ENCODE measurements at places on chromosomes 3 and 15. TPM values are rescaled to one million over a fixed set of nuclear protein-coding genes. Genes with fewer than 3 reads are reported as not detected.

Gene SH2D7
- not detected for total RNA-seq

Gene GCSAM
- total RNA-seq, result not detected

Gene LIPH
- 5.2 TPM for total RNA-seq

Gene RPS17
- 2,703 TPM for total RNA-seq

Gene ISLR2
- total RNA-seq, result not detected

Gene MTFMT
- total RNA-seq, result 19.0 TPM

Gene P2RY1
- total RNA-seq, result 3.6 TPM

Gene CCDC9B
- total RNA-seq, result 1.1 TPM

Gene INSYN1
- 2.9 TPM for total RNA-seq

Gene NPAP1
- not detected for total RNA-seq

Gene ZNF770
- total RNA-seq, result 13.2 TPM

Gene VGLL3
- 74.9 TPM for total RNA-seq

Gene RASGRP1
- 1.8 TPM for total RNA-seq

Gene GMNC
- 0.18 TPM for total RNA-seq

Gene RBP2
- total RNA-seq, result not detected

Gene PDZRN3
- 14.4 TPM for total RNA-seq

Gene PRR20G
- total RNA-seq, result not detected

Gene SLC12A1
- total RNA-seq, result not detected

Gene NOP10
- total RNA-seq, result 227 TPM

Gene PPM1M
- 12.5 TPM for total RNA-seq

Gene MAP6D1
- total RNA-seq, result under 0.01 TPM

Gene ZIC1
- not detected for total RNA-seq

Gene PARP3
- total RNA-seq, result 20.4 TPM

Gene PLA2G4E
- not detected for total RNA-seq

Gene SLITRK3
- total RNA-seq, result not detected

Gene ADPRH
- total RNA-seq, result 1.1 TPM

Gene RPP14
- 10.7 TPM for total RNA-seq

Gene CSNK1G1
- 10.7 TPM for total RNA-seq

Gene FSIP1
- total RNA-seq, result 0.97 TPM

Gene GATM
- total RNA-seq, result not detected

Gene TMEM108
- total RNA-seq, result 0.81 TPM

Gene MTHFS
- 11.4 TPM for total RNA-seq

Gene HTR3E
- total RNA-seq, result not detected

Gene FGD5
- total RNA-seq, result 5.1 TPM

Gene DUOXA2
- total RNA-seq, result not detected

Gene CXCR6
- not detected for total RNA-seq

Gene ZNF501
- total RNA-seq, result 11.9 TPM

Gene SELENOS
- total RNA-seq, result 125 TPM

Measured in cardiac atrium fibroblast (primary cell).